ENCODE measurements at places on chromosomes 2 and 18.

DNA sequence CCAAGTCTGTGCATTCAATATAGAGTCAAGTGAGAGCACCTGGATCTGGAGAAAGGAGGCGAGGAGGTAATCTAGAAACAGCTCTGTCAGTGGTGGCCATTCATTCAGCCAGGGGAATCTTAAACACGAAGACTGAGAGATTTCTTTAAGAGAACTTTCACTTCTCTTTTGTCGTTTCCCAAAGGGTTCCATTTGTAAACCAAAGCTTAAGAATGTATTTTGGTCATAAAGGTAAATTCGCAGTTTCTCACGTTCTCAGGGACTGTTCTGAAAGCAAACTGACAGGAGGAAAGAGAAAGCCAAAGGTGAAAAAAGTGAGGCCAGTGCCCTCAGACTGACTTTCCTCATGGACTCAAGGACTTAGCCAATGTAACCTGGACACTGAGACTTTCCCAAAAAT lies 513.5 kb downstream of the CMPK2 start:
- DNase-seq = no peak

GRCh38 chr2:44793322-44793870 lies 148.1 kb upstream of the SIX3 start:
- no peak for DNase-seq

DNA sequence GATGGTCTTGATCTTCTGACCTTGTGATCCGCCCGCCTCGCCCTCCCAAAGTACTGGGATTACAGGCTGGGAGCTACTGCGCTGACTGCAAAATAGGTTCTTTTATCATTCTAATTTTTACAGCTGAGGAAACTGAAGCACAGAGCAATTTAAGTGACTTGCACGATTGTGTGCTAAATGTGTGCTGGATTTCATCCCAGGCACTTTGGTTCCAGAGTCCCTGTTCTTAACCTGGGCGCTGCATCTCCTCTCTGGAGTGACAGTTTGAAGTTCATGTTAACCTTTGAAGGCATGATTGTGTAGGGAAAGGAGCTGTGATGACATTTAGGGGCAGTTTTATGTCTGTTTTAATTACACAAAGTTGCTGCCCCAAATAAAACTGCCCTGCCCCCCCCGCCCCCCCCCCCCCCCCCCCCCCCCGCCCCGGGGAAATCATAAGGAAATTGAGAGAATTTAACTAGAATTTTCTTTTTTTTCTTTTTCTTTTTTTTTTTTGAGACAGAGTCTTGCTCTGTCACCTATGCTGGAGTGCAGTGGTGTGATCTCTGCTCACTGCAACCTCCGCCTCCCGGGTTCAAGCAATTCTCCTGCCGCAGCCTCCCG lies 5.6 kb downstream of the ACSL3 start:
- DNase-seq = no peak

DNA sequence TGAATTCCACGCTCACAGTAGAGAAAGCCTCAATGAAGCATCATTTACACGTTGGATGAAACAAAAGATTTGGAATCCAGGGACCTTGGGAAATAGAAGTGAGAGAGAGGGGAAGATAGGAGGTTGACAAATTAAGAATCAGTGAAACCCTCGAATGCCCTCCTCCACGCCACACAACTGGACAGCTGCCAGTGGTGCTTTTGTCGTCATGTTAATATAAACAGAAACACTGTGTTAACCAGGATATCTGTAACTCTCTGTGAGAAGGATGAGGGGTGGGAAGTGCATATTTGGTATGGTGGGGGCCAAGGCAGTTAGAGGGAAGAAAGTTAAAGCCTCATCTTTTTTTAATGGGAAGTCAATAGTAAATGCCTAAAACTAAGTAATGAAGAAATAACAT lies 108.7 kb downstream of the GFPT1 start:
- DNase-seq = no peak

DNA sequence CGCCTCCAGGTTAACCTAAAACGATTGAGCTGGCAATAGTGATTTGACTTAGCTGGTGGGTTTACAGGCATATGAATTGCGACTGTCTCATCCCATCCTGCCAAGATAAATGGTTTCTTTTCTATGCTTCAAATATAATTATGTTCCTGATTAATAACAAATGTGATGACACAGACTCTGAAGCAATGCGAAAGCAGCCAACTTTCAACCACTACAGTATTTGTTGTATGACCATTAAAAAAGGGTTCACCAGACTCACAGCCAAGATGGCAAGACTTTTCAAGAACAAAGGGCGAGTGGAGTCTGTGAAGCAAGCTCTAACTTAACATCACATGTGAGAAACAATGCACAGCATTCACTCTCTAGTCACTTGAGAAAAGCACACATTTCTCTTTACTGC lies 186.6 kb downstream of the PID1 start:
- no peak for DNase-seq

DNA sequence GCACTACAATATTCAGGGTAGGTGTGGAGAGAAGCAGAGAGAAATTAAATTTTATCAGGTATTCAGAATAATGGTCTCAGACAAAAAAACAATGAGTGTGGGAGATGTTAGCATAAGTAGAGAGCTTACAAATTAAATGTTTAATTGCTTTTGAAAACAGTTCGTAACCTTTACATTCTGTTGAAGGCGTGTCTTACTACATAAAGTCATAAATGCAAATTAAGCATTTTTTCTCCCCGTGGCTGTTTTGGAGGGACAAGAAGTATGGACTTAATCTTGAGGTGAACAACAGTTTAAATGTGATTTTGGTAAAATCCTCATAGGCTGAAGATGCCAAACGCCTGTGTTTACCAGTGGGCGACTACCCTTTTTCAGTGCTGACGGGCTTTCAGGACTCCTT lies 55.8 kb downstream of the OXER1 start:
- no peak for DNase-seq

- DNase-seq = no peak
These were observed 72.3 kb upstream of the CCDC68 start for GRCh38 chr18:55031576-55031975.

DNA sequence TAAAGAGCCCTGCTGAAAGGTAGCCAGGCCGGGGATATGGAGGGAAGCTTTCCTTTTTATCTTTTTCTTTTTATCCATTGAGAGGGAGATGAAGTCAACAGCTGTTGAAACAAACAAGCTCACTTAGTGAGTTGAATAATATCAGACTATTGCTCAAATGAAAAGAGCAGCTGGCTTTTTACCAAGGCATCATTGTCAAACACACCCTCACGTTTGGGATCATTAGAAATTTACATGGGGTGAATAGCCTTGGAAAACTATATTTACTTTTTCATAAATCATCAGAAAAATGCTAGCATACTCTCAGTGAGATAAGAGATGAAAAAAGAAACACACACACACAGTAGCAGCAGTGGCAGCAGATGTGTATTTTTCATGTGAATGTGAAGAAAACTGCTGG lies 71.5 kb upstream of the HNMT start:
- DNase-seq = no peak
